ENCODE measurements at places on chromosomes 16 and 17. TPM values are rescaled to one million over a fixed set of nuclear protein-coding genes. Genes with fewer than 3 reads are reported as not detected.

- H3K4me1 ChIP-seq = no peaks in the 10 kb centered on the region
- no peaks in the 10 kb centered on the region for H3K27me3 ChIP-seq
- no peak overlapping the region for H3K4me3 ChIP-seq
- peaks cover 2% of the 10 kb centered on the region for H3K36me3 ChIP-seq
- DNase-seq = no peak
Measured at GRCh38 chr17:12376276-12376675, 289.4 kb upstream of the MYOCD start.

GRCh38 chr17:18033442-18034099, 5.4 kb downstream of the ATPAF2 start:
- H3K36me3 ChIP-seq = no peaks in the 10 kb centered on the region
- peaks cover 28% of the 10 kb centered on the region for H3K4me1 ChIP-seq
- H3K27ac ChIP-seq = no peak overlapping the region
- DNase-seq = peak; percentile 62
- H3K27me3 ChIP-seq = no peaks in the 10 kb centered on the region

Gene KRT222
- total RNA-seq = not detected

DNA sequence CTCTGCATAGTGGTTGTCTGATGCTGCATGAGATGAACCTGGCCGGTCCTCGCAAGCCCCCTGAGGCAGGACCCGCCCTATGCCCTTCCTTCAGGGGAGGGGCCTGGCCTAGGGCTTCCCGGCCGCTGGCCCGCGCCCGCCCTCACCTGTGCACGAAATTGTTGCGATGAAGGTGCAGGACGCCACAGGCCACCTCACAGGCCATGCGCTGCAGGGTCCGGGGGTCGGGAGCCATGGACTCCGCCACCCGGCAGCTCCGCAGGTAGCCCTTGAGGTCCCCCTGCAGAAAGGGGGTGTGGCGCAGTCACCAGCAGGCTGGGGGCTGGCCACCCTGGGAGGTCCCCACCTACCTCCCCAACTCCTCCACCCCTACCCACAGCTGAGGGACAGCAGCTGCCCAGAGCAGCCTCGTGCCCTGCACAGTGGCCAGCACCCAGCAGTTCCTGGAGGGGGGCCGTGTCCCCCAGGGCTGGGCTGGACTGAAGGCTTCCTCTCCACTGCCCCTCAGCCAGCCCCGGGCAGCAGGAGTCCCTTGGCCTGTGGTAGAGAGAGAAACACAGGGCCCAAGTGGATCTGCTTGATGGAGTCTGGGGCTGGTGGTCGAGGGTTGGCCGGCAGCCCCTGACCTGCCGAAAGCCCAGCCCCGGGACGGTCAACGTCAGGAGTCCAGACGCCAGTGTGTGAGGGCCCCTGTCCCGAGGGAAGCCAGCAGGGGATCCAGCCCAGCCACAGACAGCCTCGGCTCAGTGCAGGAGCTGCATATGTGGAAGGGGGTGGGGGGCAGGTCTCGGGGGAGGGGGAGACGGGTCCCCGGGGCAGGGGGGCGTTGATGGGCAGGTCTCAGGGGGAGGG, 38.8 kb upstream of the PVALEF start:
- H3K4me3 ChIP-seq = no peak overlapping the region
- no peak overlapping the region for H3K27ac ChIP-seq
- H3K27me3 ChIP-seq = no peaks in the 10 kb centered on the region
- no peaks in the 10 kb centered on the region for H3K4me1 ChIP-seq
- no peak for DNase-seq

Gene C17orf78
- total RNA-seq = not detected
